ENCODE measurements at places on chromosomes 7 and 10. TPM values are rescaled to one million over a fixed set of nuclear protein-coding genes. Genes with fewer than 3 reads are reported as not detected.

Gene PLEKHS1
- not detected for total RNA-seq

Gene STEAP2
- 26.7 TPM for total RNA-seq

Gene ASAH2
- 2.2 TPM for total RNA-seq

Gene TEX36
- not detected for total RNA-seq

Gene PAPSS2
- 26.6 TPM for total RNA-seq

Gene GPR26
- not detected for total RNA-seq

Gene MMD2
- total RNA-seq = not detected

Gene EMX2
- 0.67 TPM for total RNA-seq

Gene GPR146
- 13.4 TPM for total RNA-seq

Gene AKR1C8
- not detected for total RNA-seq

Gene TBXAS1
- total RNA-seq = 4.6 TPM

Gene SPDYE16
- total RNA-seq = not detected

Gene CHST3
- 21.3 TPM for total RNA-seq

Gene H2BK1
- not detected for total RNA-seq

Gene SLC16A12
- 6.0 TPM for total RNA-seq

Gene PHF14
- 14.3 TPM for total RNA-seq

Gene SYCE1
- not detected for total RNA-seq

Gene GLI3
- total RNA-seq = 1.5 TPM

Gene STAG3
- total RNA-seq = not detected

Gene ERCC6
- total RNA-seq = 11.5 TPM

Gene DRGX
- not detected for total RNA-seq

Gene TMEM236
- total RNA-seq = 0.41 TPM

Gene TBX20
- total RNA-seq = 132 TPM

Gene GHITM
- total RNA-seq = 490 TPM

Data from right atrium auricular region (tissue), 2 donors.